ENCODE measurements at places on chromosomes 2 and 18.

- no peak for DNase-seq
These were observed 48.1 kb upstream of the RBMS1 start for GRCh38 chr2:160541745-160542144.

DNA sequence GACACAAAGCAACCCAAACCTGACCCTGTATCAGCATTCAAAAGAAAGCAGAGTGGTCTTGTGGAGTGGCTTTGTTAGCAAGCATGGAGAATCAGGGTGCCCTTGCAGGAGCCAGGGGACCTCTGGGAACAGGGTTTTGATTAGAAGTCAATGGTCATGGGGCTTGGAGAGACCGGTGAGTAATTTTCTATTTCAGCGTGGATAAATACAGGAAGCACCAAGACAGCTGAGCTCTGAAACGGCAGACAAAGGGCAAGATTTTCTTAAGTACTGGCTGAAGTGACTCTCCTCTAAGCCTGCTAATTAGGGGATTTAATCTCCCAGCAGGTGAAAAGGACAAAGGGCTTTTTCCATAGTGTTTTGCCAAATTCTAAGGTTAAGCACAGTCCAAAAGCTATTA is 78.0 kb upstream of the GAREM1 start:
- no peak for DNase-seq

DNA sequence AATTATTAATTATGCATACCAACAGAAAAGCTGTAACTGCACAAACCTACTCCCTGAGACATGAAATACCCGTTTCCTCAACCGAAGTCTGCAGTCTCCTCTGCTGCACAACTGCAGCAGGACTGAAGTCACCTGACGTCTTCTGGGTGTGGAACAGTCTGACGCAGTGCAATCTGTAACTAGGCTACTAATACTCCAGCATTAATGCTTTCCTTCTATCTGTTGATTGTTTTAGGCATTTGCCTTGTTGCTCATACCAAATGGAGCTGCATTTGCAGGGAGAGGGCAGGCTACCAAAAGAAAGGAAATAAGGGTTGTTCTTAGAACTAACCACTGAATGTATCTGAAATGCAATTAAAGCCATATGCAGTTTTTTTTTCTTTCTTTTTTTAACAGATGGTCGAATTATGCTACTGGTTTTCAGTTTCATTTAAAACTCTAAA is 40.1 kb downstream of the RTN4 start:
- DNase-seq: peak; percentile 70

- DNase-seq: no peak
These were observed 132.1 kb upstream of the SETBP1 start for GRCh38 chr18:44548291-44549221.

- DNase-seq: no peak
These were observed 385.3 kb downstream of the IRS1 start for GRCh38 chr2:226414335-226414734.

GRCh38 chr2:65366595-65367125 is 65.7 kb downstream of the SPRED2 start:
- peak; percentile 59 for DNase-seq
